AG08396 (cell line): ENCODE measurements at places on chromosomes 2 and 18.

DNA sequence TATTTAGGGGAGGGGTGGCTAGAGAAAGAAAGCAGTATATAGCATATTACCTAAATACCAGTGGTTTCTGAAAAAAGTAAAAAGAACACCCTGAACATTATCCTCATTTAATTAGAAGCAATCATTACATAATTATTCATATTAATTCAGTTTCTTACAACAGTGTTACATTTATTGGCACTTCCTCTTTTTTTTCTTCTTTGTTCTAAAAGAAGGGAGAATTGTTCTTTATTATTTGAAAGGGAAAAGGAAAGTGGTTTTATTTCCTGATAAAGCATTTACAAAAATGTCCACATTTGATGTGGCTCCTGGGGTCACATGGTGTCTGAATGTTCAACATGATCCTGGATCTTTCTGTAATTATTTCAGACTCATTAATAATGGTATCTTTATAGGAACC lies 254.9 kb upstream of the ZEB2 start:
- DNase-seq: no peak

DNA sequence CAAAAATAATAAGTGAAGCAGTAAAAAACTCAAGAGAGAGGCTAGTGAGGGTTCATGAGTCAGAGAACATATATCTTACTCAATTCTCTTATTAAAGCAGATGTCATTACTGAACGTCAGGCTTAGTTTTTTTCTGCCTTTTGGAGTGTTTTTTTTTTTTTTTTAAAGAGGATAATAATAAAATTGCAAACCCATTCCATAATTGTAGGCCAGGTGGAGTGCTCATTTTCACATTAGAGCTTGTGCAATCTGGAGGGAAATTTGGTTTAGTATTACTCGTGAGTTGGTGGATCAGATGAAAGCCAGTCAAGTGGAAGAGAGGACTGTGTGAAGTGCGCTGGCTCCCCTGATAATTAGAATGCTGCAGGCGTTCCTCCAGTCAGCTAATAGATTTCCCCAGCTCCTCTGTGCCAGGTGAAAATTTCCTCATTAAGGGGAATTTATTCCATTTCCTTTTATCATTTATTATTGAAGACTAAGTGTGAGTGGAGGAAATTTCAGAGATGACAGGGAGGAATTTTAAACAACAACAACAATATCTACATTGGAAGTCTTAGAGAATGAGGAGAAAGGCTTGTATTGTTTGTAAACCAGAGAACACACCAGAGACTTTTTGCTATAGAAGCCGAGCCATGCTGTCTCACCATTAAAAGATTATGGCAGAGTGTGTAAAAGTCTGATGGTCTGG lies 74.6 kb downstream of the CPS1 start:
- DNase-seq: no peak

- no peak for DNase-seq
Observed at GRCh38 chr2:181458871-181459270, 1.7 kb downstream of the ITGA4 start.

DNA sequence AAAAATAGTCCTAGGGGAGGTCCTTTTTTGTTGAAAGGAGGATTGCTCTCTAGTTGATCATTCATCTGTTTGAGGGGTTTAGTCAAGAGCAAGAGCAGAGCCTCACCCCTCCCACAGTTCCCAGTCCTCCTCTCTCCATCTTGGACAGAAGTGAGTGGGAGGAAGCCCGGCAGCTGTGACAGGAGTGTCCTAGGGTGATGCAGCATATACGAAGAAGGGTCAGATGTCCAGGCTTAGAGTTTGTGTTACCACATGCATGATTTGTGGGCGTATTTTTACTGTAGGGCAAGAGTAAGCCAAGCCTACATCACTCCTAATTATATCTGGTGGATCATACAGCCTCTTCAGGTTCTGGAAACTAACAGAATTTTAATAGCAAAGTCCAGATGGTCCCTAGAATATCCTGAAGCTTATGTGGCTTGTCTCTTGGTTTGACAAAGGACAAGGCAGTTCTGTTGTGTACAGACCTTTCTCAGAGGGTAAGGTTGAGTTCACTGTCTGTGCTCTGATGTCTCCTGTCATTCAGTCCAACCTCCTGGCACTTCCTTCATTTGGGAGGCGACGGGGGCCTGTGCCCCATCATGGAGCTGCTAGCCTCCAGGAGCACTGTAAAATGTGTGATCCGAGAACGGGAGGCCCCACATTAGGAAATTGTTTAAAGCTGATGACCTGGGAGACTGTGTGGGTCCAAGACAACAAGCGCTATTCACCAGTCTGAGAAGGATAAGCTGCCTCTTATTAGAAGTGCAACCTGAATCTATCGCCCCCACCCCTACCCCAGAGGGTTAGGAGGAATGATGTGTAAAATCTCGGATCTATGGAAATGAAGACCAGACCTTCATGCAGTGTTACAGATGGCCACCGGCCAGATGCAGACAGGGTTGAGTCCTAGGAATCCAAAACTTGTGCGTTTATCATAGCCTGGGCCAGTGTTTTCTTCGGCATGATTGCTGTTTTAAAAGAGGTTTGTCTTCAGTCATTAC lies 6.9 kb downstream of the CEP68 start:
- no peak for DNase-seq

DNA sequence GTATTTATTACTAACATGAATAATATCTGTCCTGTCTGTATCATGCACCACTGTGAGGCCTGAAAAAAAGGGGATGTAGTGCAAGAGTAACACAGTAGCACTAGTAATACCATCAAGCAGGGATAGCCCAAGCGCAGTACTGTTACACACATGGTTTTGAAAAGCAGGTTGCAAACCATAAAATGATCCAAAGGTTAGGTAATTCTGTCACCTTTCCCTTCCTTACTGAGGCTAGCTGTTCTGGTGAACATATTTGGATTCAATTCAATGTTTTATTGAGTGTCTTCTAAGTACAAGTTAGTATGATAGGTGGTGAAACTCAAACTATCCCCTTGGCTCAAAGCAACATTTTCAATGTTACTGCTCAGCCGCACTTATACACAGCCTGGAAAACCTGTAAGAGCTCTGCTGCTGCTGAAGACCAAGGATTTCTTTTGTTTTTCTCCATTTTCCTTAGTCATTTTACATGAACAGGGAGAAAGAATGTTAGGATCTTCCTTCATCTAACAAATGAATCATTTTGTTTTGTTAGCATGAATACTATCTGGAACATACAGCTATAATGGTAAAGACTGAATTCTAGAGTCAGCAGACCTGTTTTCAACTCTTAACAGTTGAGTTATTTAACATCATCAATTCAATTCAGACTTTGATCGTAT lies 102.5 kb upstream of the ITPRID2 start:
- no peak for DNase-seq

DNA sequence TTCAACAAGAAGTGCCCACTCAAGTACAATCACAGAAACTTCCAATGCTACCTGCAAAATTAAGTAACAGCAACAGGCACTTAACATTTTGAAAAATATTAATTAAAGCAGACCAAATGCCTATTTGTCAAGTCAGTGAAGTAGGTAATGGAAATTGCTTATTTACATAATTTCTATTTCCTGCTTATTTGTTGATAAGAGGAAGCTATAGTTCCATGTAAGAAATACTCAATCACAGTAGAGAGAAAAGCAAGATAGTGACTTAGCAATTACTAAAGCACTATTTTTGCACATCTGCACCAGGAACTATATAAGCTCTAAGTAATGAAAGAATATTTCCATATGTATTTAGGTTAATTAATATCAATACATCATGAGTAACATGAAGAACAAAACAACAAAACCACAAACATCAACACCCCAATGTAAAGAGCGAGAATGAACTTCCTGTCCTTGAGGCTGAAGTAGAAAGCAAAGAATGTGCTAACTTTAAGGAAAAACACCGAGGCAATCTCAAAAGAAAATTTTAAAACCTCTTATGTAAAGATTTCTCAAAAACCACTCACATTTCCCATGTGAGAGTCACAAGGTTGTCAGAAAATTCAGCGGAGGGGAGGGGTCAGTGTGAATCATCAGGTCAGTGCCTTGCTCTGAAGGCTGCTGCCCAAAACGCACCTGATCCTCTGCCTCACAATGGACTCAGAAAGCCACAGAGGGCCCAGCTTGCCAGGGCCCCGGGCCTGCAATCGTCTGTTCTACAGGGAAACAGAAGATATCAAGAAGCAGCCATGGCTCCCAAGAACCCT lies 12.5 kb downstream of the NPC1 start:
- peak; percentile 66 for DNase-seq

- no peak for DNase-seq
Observed at GRCh38 chr2:106011380-106011779, 182.7 kb downstream of the UXS1 start.

DNA sequence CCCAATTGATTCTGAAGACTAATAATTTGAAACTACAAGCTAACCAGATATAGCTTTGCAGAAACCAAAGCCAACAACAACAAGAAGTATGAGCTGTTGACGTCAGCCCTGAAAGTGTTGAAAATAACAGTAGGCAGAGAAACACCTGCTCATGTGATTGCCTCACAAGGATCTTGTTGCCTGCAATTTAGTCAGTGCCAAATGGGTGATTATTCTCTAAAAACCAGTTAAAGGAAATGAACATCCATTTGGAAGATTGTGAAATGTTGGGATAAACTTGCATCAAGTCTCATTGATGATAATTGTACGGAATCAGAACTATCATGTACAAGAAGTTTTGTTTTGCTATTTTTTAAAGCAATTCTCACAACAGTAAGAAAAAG lies 2.8 kb downstream of the CYTIP start:
- no peak for DNase-seq

- DNase-seq: peak; percentile 1
Observed at GRCh38 chr2:231932985-231933915, 7.1 kb upstream of the NPPC start.
